ENCODE measurements at places on chromosomes 16 and 17.

- DNase-seq: peak; percentile 92
Measured at GRCh38 chr17:82450357-82451106, at the start of gene CYBC1. Gene CYBC1 (minus strand): TSS chr17:82450752. CDS start chr17:82449254, 1,498 bp downstream.

- DNase-seq: no peak
Measured at GRCh38 chr17:28484296-28484695, 10.9 kb downstream of the SLC13A2 start.

GRCh38 chr17:28940675-28941074 is 10.6 kb downstream of the PHF12 start:
- no peak for DNase-seq

DNA sequence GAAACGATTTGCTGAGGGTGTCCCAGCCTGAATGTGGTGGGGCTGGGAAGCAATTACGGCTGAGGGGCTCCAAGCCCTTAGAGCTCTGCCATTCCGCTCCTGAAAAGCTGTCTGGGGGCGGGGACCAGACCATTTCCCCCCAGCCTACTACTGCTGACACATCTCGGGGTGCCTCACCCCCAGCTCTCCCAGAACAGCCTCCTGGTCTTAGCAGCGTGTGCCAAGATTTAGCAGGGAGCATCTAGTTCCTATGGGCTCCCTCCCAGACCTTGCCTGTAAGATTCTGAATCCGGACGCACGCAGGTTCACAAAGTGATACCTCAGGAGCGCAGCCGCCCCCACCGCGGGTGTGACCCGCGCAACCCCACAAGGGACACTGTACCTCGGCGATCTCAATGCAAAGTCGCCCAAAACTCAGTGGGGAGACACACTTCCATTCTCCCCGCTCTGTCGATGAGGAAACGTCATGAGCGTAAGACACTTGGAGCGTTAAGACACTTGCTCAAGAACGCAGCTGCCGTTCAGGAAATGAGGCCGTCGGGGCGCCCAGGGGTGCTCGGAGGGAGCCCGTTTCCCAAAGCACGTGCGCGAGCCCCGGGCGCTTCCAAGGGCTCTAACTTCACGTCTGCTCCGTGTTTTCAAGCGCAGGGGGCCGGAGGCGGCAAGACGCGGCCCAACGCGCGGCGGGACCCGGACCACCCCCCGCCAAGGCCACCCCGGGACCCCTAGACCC is 629 bp downstream of the GEMIN4 start:
- no peak for DNase-seq

- no peak for DNase-seq
Measured at GRCh38 chr16:85948616-85949265, 49.8 kb downstream of the IRF8 start.

DNA sequence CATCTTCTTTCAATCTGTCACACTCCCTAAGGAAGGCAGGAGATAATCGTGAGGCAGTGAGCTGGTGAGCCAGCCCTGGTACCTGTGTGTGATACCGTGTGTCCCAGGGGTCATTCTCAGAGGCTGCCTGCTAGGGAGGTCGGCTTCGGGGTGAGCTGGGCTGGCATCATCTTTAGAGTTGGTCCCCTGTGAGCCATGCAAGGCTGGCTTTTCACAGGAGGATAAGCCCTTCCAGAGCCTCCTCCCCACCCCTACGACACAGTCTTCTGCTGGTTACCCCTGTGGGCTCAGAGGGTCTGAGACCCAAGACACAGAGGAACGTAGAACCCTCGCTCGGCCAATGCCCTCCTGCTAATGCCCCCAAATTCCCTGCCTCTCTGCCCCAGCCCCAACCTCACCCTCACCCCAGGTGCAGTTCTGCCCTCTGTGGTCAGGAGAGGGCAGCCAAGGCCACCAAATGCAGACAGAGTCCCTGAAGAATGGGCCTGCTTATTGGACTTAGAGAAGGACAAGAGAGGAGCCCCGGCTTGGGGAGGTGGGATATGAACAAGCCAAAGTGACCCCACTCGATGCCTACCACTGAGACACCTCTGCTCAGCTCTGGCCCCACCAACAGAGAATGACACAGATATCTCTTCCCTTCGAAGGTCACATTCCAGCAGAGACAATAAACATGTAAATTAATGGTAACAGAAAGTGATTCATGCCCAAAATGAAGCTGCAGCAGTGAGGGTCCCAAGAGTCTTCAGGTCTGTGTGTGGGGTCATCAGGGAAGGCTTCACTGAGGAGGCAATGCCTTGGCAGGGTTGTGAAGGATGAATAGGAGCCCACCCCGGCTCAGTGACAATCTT is 80.8 kb upstream of the CCL1 start:
- DNase-seq: no peak

GRCh38 chr16:49350265-49351095 is 23.1 kb upstream of the C16orf78 start:
- DNase-seq: peak; percentile 29

GRCh38 chr17:56717471-56717870 is 116.2 kb downstream of the C17orf67 start:
- DNase-seq: no peak

- DNase-seq: no peak
Measured at GRCh38 chr17:40447148-40447644, 3.9 kb downstream of the IGFBP4 start.

- DNase-seq: peak; percentile 45
Measured at GRCh38 chr17:81863123-81863675, 2.9 kb upstream of the P4HB start.

DNA sequence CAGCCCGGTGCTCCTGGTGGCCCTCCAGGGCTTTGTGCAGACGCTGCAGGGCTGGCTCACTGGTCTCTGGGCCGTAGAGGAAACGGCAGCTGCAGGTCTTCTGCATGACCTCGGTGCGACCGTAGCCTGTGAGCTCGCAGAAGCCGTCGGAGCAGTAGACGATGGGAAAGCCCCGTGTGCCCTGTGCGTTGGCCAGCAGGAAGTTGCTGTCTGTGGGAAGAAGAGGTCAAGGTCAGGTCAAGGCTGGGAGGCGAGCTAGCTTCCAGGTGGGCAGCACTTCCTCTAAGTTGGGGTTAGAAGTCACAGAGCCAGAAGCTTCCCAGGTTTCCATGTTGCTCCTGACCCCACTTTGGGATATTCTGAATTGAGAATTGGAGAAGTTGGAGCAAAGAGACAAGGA is 2.1 kb downstream of the KCNH4 start:
- DNase-seq: no peak

DNA sequence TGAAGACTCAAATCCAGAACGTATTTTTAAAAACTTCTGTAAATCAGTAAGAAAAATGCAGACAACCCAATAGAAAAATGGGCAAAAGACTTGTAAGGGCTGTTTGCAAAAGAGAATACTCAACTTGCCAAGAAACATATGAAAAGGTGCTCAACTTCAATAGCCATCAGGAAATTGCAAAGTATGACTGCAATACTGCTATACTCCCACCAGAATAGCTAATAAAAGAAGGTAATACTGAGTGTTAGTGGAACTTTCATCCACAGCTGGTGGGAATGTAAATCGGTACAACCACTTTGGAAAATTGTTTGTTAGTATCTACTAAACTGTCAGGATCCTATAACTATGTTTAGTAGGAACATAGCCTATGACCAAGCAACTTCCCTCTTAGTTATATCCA is 48.1 kb downstream of the TBX4 start:
- DNase-seq: no peak

DNA sequence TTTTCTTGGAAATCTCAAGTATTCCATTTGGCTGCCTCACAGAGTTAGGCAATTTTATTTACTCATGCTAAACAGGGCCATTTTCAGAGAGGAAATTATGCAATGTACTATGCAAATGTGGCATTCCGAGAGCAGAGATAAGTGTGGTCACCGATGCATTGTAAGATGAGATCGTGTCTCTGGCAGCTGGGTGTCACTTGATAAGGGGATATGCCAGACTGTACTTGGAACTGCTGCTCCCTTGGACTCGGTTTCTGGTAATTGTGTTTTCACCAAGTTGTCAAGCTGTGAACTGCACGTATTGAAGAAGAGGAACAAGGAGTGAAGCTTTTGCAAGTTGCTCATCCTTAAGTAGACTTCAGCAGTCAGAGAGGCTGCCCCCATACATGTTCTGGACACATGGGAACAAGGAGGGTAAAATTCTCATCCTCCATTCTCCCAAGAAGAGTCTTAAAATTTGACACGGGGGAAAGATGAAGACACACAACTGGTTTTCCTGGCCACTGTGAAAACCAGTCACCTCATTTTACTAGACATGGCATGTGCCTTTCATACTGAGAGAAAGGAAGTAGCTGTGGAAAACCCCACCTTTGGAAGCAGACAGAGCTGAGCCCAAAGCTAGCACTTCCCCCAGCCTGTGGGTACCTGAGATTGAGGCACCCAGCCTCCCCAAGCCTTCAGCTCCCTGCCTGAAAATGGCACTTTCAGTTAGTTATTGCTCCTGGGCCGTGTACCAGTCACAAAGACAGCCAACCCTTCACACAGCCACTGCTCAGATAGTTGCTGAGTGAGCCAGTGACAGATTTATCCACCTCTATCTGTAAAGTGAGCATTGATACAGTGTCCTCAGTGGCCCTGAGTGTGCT is 150.7 kb downstream of the SOCS1 start:
- no peak for DNase-seq

DNA sequence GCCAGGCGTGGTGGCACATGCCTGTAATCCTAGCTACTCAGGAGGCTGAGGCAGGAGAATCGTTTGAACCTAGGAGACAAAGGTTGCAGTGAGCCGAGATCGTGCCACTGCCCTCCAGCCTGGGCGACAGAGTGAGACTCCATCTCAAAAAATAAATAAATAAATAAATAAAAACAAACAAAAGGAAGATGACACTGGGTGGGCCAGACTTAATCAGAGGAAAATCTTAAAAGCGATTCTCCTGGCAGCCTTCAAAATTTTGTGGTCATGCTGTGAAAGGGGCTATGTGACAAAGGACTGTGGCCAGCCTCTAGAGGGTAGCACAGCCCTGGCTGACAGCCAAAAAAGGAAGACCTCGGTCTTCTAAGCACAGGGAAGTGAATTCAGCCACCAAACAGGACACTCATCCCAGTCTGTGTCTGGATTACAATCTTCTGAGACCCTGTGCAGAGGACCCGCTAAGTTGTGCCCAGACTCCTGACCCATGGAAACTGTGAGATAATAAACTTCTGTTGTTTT is 391.1 kb downstream of the CNTNAP4 start:
- DNase-seq: no peak

DNA sequence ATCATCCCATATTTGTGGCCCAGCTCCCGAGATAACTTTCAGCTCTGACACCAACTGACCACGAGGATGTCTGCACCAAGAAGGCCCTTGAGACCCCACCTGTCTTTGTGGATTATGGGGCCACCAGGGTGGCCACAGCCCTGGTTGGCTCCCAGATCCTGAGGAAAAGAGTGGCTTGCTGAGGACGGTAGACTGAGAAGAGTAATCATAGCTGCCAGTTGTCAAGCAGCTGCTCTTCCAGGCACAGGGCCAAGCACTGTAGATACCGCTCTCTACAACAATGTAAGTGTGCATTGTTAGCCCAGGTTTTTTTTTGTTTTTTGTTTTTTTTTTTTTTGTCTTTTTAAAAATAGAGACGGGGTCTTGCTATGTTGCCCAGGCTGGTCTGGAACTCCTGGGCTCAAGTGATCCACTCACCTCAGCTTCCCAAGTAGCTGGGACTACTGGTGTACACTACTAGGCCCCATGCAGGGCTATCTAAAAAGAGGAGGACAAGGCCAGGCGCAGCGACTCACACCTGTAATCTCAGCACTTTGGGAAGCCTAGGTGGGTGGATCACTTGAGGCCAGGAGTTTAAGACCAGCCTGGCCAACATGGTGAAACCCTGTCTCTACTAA is 9.6 kb downstream of the ZNF205 start:
- DNase-seq: no peak

DNA sequence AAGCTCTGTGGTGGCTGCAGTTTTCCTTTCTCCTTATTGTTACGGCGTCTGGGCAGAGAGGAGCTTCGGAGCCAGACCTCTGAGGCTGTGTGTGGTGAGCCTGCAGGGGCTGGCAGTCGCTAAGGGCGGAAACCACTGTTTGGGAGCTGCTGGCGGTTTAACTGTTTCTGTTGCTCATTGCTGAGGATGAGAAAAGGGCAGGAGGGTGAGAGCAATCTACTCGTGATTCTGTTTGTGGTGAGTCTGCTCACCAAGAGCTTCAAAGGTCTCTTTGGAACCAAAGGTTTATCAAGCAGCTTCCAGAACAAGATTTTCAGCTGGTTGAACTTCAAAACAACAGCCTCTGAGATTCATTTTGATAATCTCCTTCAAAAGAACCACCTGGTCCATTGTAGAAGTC is 143.9 kb downstream of the ANKFN1 start:
- no peak for DNase-seq

GRCh38 chr17:57553526-57553925 is 191.6 kb downstream of the CCDC182 start:
- no peak for DNase-seq

DNA sequence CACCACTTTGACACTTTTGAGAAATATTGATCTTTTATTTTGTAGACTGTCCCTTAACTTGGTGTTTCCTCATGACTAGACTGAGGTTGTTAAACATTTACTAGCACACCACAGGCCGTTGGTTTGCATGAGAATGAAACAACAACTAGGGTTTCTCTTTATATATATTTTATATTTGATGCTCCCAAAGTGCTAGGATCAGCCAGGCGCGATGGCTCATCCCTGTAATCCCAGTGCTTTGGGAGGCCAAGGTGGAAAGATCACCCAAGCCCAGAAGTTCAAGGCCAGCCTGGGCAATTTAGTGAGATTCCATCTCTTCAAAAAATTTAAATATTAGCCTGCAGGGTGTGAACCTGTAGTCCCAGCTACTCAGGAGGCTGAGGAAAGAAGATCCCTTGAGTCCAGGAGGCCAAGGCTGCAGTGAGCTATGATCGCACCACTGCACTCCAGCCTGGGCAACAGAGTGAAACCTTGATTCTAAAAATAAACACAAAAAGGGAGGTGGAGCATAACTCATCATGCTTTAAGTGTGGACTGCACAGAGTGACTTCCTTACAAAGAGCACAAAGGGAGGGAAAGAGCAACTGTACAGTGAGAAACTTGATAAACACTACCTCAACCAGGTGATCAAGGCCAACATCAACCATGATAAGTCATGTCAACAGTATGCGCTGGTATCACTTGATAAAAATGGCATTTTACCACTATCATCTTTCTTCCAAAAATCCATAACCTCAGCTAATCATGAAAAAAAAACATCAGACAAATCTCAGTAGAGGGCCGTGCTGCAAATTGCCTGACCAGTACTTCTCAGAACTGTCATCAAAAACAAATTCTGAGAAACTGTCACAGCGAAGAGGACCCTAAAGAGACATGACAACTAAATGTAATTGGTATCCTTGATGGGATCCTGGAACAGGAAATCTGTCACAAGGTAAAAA is 72.8 kb upstream of the ATF7IP2 start:
- DNase-seq: no peak

GRCh38 chr16:5188318-5188988 is 90.9 kb upstream of the EEF2KMT start:
- no peak for DNase-seq

GRCh38 chr16:62067182-62067581 is 30.9 kb upstream of the CDH8 start:
- no peak for DNase-seq

GRCh38 chr16:1306334-1306733 is 3.1 kb upstream of the UBE2I start:
- no peak for DNase-seq
